ENCODE measurements at places on chromosomes 4 and X. TPM values are rescaled to one million over a fixed set of nuclear protein-coding genes. Genes with fewer than 3 reads are reported as not detected.

USP38 gene
- 16.5 TPM for total RNA-seq

CCNB3 gene
- 0.09 TPM for total RNA-seq

TRIML2 gene
- 0.14 TPM for total RNA-seq

ADH1B gene
- total RNA-seq, result 81.4 TPM

APLN gene
- 4.3 TPM for total RNA-seq

PNCK gene
- 0.74 TPM for total RNA-seq

MAPK10 gene
- total RNA-seq, result 14.4 TPM

OPN1MW gene
- total RNA-seq, result not detected

DOCK11 gene
- 30.7 TPM for total RNA-seq

PAGE5 gene
- total RNA-seq, result 1.4 TPM

CCDC120 gene
- 0.09 TPM for total RNA-seq

FMR1NB gene
- not detected for total RNA-seq

EGF gene
- 0.43 TPM for total RNA-seq

STPG2 gene
- 0.14 TPM for total RNA-seq

FOXP3 gene
- not detected for total RNA-seq

PASD1 gene
- total RNA-seq, result not detected

CXCR3 gene
- total RNA-seq, result not detected

TKTL2 gene
- total RNA-seq, result not detected

PTTG2 gene
- not detected for total RNA-seq

NLGN4X gene
- total RNA-seq, result 0.55 TPM

AKAP14 gene
- not detected for total RNA-seq

TLR7 gene
- total RNA-seq, result not detected

THAP9 gene
- 4.7 TPM for total RNA-seq

VCX2 gene
- not detected for total RNA-seq

SFRP2 gene
- not detected for total RNA-seq

MAGEC1 gene
- total RNA-seq, result under 0.01 TPM

FATE1 gene
- not detected for total RNA-seq

AMOT gene
- 1.1 TPM for total RNA-seq

EXOC1 gene
- total RNA-seq, result 43.5 TPM

ATP8A1 gene
- total RNA-seq, result 0.85 TPM

CISD2 gene
- total RNA-seq, result 45.0 TPM
